ENCODE measurements at places on chromosomes 3 and 15.

DNA sequence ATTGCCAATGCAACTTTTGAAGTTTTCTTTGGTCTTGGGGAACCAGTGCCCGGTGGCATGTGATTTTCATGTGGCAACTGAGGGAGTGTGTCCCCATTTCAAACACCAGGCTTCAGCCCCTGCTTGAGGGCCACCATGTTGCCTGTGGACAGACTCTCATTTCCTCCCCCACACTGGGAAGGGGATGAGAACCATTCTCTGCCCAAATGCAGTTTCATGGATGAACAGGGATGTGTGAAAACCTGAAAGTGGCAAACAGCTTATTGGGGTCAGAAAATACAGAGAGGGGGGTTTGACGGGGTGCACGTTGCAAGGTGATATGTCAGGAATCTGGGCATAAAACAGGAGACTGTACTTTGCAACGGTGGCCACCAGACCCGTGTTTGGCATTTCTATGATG is 6.3 kb downstream of the FAM107A start:
- DNase-seq: no peak

DNA sequence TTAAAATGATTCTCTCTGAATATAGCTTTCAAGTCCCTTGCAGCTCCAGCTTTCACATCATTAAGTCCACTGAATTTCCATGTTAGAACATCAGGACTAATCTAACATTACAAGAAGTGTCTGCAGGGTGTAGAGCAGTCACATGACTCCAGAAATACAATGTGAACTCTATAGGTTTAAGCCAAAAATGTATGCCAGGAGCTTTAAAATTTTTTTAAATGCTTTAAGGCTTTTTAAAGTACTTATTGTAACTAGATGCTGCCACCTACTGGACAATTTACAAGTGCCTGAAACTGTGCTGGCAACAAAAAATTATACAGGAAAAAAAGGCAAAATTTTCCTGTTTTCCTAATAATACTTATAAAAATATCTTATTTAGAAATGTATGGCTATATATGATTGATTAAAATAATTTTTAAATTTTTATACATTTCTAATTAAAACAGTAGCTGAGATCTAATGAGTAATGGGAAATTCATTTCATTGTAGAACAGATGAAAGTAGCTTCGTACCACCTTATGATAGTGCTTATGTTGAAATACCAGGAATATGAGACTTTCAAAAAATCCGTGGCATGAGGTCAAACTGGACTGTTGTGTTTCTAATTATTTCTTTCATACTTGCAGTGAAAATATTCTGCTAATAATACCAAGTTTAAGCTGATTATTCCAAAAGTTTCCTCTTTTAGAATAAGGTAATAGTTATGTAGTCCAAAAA is 25.7 kb downstream of the FSIP1 start:
- no peak for DNase-seq

GRCh38 chr3:45236964-45237363 is 10.9 kb upstream of the TMEM158 start:
- no peak for DNase-seq

GRCh38 chr15:26082221-26083109 is 219.3 kb upstream of the ATP10A start:
- DNase-seq: peak; percentile 93

GRCh38 chr3:157844800-157845565 is 261.2 kb downstream of the SHOX2 start:
- DNase-seq: no peak

DNA sequence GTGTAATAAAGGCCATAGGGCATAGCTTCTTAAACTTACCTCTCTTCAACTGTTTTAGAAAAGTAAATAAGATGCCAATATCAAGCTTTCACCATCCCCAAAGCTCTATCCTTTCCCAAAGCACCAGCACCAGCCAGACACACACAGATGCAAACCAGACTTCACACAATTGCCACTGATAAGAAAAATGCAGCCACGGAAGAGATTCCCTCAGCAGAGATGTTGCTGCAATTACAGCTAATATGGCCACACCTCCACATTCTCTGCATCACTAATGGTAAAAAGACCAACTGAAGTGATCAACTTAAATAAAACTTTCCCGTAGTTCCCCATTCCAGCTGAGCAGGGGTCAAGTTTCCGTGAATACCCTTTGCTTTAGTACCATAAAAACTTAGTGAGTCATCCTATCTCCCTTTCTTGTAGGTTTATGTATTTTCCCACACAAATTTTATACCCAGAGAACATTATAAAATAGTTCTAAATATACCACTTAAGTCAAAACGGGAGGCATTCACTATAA is 64.4 kb downstream of the SLC9A9 start:
- no peak for DNase-seq

GRCh38 chr3:166522017-166522416 is 684.8 kb upstream of the BCHE start:
- no peak for DNase-seq

DNA sequence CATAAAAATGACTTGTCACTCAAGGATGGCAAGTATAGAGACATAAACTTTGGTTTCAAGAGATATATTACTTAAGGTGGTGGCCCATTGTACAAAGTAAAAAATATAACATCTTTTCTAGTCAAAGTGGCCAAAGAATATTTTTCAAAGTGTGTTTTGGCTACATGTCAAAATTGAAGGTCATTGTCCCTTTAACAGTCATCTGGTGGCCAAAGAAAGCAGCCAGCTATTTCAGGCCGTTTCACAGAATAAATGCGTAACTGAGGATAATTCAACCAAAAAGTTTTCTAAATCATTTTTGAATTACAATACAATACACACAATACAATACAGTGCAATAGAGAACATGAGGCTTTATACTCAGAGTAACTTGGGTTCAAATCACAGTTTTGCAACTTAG is 4.2 kb upstream of the CDIN1 start:
- DNase-seq: no peak

GRCh38 chr3:59326246-59327024 is 276.6 kb upstream of the CFAP20DC start:
- no peak for DNase-seq

DNA sequence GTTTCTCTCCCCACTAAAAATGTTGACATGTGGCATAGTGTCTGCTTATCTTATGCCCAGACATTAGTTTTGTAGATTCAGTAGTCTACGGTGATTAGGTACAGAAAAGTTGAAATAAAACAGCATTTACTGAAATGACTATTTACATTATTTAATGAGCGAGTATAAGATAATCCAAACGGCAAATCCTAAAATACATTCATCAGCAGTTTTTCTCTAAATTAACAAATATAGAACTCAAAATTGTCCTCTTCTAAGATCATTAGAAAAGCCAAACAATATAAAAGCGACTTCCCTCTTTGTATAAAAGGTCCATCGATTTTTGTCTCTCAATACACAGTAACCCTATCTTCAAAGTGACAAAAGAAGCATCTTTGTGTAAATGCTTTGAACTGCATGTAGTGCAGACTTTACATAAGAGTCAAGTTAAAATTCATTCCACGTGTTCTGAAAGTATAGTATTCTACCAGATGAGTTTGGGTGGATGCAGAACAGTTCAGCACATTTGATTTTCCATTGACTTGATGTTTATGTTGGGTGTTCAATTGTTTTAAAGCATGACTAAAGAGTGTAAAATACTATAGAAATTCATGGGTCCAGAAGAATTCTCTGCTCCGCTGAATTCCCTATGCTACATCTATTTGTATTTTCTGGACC is 480.8 kb upstream of the DPH6 start:
- no peak for DNase-seq

GRCh38 chr3:139326131-139326530 is 17.7 kb upstream of the MRPS22 start:
- DNase-seq: no peak

DNA sequence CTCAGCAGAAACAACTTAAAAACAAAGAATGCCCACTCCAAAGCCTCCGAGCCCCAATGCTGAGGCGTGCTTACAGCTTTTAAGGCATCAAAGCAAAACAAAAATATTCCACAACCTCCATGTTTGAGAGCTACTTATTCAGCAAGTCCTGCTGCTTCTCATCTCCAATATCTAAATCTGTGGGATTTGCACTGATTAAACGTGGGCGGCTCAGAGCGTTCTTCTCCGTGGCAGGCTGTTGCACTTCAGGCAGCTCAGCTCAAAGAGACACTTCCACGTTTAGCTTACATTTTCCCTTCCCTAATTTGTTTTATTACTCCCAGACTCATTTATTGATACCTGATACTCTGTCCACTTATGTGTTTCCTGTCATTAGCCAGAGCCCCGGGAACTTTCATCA is 282.6 kb upstream of the MCTP2 start:
- no peak for DNase-seq

GRCh38 chr3:15636028-15636709 is 34.6 kb downstream of the BTD start:
- DNase-seq: peak; percentile 19

GRCh38 chr15:101004500-101004899 is 85.3 kb downstream of the LRRK1 start:
- no peak for DNase-seq

GRCh38 chr3:187544326-187544725 is 125.9 kb downstream of the SST start:
- no peak for DNase-seq

DNA sequence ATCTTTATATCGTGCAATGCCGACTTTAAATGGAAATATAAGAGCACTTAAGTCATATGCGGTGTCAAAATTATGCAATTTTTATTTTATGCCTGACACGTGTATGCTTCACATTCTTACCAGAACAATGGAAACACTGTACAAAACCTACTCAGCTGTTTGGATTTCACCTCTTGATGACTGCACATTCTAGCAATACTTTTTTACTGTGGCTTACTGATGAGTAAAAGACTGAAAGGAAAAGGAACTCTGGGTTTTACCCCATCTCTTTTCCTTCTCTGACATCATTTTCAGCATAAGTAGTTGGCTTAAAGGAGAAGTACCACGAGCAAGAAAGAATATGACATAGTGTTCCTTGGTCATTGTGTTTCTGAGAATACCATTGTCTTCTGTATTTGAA is 142.8 kb downstream of the POLR2M start:
- DNase-seq: no peak

DNA sequence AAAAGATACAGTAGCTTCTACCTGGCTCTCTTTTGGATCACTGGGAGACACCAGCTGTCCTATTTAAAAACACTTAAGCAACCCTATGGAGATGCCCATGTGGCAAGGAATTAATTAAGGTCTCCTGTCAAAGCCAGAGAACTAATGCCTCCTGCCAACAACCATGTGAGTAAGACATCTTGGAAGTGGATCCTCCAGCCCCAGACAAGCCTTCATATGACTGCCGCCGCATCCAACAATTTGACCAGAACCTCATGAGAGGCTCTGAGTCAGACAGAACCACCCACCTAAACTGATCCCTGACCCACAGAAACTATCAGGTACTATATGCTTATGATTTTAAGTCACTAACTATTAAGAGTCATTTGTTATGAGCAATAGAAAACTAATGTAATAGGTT is 22.3 kb downstream of the IFT80 start:
- DNase-seq: no peak

GRCh38 chr3:66053550-66054094 is 14.9 kb upstream of the MAGI1 start:
- no peak for DNase-seq

GRCh38 chr3:114660808-114661207 is 367.0 kb downstream of the TIGIT start:
- no peak for DNase-seq

DNA sequence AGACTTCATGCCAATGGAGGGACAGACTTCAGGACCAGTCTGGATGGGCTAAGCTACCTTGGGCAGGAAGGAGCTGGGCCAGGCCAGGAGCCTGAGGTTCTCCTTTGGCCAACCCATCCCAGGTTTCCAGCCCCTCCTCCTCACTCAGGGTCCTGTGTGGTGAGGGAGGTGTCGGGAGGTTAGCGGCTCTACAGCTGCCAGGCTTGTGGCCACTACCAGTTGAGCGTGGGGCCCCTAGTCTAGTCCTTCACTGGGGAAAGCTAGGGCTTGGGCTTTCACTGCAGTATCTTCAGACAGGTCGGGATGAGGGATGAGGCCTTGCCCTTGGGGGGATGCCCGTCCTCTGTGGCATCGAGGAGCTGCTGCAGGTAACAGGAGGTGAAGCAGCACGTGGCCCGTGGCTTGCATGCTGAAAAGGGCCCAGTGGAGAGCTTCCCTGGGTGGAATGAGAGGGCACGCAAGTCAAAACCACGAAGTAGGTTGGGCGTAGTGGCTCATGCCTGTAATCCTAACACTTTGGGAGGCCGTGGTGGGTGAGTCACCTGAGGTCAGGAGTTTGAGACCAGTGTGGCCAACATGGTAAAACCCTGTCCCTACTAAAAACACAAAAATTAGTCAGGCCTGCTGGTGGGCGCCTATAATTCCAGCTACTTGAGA is 8.5 kb upstream of the FANCD2 start:
- DNase-seq: no peak

GRCh38 chr15:38514601-38515000 is 50.0 kb downstream of the RASGRP1 start:
- DNase-seq: no peak

- DNase-seq: no peak
These were observed 72.7 kb upstream of the SLC4A7 start for GRCh38 chr3:27556887-27557286.

- no peak for DNase-seq
These were observed 53.5 kb downstream of the ANAPC13 start for GRCh38 chr3:134432236-134432635.

DNA sequence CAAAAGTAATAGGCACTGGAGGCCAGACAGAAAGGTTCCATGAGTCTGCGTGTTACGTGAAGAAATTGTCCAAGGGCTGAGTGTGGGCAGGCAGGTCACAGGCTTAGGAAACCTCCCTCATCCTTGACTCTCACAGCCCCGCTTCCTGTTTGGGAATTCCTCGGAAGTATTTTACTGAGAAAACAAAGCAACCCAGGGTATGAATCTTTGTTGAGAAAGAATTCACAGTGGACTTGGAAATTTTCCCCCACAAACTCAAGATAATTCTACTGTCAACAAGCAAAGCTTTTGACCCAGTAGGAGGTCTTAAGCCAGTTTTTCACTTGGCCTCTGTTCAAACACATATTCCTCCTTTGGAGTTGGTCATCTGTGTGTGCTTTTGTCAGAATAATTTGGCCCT is 377.1 kb upstream of the TPM1 start:
- DNase-seq: no peak

DNA sequence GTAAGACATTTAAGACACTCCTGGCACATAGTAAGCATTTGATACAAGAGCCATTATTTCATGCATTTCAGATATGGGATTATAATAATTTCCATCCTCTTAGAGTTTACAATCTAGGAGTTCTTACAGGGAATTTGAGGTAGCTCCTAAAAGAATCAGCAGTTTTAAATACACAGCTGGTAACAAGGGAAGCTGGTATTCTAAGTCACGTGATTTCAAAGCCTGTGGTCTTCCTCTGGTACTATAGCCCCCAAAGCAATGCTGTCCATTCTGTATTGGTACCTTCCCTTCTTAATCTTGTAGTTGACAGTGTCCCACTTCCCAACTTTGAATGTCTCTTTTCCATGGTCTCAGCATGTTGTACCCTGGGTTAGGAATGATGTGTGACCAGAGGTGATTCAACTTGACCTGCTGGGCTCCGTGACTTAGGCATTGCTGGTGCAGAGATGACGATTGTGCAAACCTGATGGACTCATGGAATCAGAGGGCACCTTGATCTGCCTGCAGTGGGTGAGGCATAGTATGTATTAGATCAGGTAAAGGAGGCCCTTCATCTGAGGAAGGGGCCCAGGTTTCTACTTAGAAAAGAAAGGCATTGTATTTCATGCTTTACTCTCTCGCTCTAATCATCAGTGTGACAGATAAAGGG is 122.9 kb downstream of the AKAP13 start:
- no peak for DNase-seq

Data from stimulated activated CD4-positive, alpha-beta T cell treated with anti-CD3 and anti-CD28 coated beads, Interleukin-4, amount 100 ng/mL, for 1 hour (primary cell).